Suppressor macrophage (primary cell): ENCODE measurements at places on chromosomes 12 and 14.

DNA sequence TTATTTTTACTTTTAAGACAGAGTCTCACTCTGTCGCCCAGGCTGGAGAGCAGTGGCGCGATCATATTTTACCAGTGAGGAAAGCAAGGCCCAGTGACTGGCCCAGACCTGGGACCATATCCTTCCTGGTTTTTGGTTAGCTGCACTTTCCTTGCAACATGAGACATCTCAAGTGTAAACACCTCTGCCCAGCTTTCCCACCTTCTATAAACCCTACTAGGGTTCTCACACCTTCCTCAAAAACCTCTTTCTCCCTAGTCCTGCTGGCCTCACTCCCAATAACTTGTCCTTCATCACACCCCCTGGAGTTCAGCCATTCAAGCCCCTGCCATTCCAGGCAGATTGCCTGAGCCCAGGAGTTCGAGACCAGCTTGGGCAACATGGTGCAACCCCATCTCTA is 10.3 kb upstream of the PRPH start:
- no peak for DNase-seq

- DNase-seq, result no peak
Observed at GRCh38 chr12:98788396-98788795, 143.3 kb downstream of the APAF1 start.

- peak; percentile 18 for DNase-seq
Observed at GRCh38 chr14:91477388-91477787, 32.7 kb downstream of the PPP4R3A start.

DNA sequence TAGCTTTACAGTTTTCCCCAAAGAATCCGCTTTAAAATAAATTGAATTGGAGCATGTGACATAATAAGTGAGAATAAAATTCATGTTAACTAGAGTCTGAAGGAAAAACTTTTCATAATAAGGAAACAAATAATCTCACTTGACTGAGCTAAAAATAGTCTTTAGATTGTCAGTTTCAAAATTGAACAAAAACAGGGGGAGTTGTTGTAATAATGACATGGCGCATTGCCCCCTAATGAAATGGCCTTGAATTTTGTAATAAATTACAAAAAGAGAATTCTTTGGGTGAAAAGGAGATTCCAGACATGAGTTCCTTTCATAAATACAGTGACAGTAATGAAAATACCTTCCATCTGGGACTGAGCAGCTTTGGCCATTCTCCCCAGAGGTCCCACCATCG is 178.6 kb downstream of the EFCAB11 start:
- no peak for DNase-seq

- DNase-seq, result no peak
Observed at GRCh38 chr12:113161415-113162016, 12.0 kb downstream of the CFAP73 start.

DNA sequence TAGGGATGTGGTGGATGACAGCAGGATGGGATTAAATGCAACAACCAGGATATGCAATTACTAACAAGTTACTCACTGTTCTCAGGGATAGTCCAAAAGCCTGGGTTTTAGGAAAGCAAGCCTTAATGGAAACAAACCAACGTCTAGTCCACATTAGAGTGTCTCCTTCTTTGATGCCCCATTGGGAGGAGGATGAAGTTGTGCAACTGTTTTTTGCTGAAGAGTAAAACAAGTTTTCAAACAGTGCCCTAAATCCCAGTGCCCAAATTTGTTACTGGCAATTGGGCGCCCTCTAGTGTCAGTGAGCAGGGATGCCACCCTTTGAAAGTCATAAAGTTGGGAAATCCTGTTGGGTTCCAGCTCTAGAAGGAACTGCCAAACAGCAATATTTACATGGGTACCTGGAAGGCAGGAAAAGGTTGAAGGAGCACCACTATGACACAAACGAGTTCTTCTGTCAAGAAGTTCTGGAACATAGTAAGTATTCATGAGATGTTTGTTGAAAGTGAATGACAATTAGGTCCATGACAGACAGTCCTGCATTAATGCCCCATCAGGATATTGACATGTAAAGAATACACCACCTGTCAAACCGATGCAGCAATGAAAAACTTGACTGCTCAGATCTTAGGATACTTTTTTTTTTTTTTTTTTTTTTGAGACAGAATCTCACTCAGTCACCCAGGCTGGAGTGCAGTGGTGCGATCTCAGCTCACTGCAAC is 11.1 kb upstream of the DPF3 start:
- DNase-seq, result peak; percentile 82

GRCh38 chr12:113831016-113831415 is 135.1 kb downstream of the RBM19 start:
- no peak for DNase-seq

DNA sequence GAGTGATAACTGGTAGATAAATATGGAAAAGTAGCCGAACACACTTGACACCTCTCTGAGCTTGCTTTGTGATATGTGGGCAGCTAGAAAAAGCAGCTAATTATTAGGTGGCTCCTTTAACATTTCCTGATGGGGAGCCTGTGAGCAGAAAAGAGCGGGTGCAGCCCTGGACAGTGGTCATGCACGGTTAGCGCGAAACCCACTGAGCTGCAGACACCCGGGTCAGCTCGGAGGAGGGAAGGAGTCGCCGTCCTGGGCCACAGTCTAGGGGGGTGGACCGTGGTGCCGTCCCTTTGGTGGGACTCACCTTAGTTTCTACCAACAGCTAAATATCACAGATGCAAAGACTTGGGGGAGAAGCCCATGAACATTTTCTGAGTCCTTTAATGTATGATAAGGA is 6.6 kb downstream of the COA8 start:
- DNase-seq, result no peak

- peak; percentile 23 for DNase-seq
Observed at GRCh38 chr14:99899578-99900178, 106.5 kb downstream of the EML1 start.

DNA sequence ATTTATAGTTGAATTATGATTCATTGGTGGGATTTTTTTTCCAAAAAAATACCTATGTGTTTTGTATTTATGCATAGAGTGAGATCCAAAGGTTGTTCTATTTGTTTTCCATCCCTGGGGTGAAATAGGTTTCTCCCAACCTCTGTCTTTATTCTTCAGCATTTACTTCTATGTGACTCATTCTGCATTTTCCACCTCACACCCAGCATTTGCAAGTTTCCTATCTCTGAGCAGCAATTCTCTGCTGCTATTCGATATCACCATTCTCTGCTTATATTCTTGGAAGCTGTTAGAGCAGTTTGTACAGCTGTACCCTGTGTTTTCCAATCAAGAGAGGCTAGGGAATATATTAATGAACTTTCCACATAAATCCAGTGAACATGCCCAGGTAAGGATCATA is 538.9 kb downstream of the SNAPC1 start:
- DNase-seq, result no peak

GRCh38 chr12:2355604-2356003 is 302.8 kb downstream of the CACNA1C start:
- DNase-seq, result no peak

- no peak for DNase-seq
Observed at GRCh38 chr12:79069009-79069408, 204.4 kb downstream of the SYT1 start.

DNA sequence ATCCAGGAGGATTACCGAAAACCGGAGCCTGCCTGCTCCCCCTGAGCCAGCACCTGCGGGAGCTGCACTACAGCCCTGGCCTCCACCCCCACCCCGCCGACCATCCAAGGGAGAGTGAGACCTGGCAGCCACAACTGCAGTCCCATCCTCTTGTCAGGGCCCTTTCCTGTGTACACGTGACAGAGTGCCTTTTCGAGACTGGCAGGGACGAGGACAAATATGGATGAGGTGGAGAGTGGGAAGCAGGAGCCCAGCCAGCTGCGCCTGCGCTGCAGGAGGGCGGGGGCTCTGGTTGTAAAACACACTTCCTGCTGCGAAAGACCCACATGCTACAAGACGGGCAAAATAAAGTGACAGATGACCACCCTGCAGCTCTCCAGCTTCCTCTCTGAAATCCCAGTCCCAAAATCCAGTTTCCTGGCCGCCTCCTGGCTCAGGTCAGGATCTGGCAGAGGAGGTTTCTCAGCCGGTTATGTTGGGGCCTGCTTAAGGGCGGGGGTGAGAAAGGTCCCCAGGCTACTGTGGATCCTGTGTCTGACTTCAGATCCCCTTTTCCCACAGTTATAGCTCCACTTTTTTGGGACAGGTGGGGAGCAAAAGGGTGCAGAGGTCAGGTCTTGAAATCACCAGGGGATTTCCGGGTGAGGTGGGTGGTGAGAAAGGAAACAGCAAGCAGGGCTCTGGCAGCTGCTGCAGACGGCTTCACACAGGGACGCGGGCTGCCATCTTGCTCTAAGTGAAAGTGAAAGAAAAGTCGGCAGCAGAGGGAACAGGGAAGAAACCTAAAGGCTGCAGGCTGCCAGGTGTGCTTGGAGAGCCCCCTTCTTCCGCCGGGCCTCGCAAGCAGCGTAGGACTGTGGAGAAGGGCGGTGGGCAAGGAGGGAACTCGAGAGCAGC is at the start of gene TAPBPL:
TAPBPL (plus strand) TSS at position 695 of the 897 bp plus-strand sequence. CDS start 207 bp downstream, outside the sequence.
- peak; percentile 89 for DNase-seq

DNA sequence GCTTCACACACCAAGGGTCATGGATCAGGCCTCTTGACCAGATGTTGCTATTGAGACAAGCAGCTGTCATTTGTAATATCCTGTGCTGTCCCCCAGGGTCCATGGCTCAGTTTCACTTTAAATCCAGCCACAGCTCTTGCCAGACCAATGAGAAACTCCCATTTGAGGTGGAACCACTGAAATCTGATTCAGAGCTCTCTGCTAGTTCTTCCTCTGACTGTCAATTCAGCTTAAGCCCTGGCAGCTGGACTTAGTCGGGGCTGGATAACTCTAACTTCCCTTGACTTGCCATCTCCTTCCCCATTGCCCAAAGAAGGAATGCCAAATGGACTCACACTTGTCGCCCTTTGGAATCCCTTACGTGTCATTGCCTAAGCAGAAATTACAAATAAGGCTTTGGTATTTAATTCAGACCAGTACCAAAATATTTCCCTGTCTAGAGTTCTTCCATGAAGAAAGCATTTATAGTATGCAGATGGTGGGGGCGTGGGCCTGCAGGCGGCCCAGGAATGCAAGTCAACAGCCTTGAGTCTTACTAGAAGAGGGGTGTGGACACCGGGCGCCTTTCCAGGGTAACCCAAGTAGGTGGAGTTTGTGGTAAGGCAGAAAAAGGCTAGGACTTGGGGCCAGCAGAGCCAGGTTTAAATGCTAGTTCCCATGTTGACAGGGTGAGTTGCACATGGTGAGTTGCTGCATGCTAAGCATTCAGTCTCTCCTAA is 96.9 kb upstream of the TMPO start:
- peak; percentile 51 for DNase-seq

DNA sequence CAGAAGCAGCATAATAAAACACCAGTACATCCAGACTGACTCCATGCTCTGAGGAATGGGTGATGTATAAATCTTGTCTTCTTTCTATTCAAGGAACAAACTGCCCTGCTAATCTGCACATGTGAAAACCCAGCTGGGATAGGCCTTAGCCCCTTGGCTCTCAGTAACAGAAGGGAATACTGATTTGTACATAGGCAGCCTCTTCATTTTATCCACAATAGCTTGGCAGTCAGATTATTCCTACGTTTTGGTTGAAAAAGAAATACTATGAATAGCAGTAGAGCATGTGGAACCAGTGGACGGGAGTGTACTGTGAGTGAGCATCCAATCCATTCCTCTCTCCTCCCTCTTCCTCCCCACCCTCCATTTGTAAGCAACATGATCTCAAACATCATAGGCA is 113.5 kb upstream of the ARHGAP5 start:
- no peak for DNase-seq

DNA sequence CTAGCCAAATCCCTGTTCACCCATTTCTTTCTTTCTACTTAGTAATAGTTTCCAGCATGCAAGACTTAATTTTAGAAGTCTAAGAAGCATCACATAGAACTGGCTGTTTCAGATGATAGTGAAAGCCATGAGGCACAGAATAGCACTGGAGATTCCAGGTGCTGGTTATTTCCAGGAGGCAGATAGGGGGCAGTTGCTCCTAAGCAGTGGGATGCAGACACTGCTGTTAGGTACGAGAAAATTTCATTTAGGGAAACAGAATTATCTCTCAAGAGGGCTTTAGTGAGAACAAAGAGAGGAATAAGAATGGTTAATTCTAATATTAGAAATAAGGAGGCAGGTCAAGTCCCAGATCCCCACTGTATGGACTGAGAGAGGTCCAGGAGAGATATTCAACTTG is 3.6 kb upstream of the MDGA2 start:
- DNase-seq, result no peak

DNA sequence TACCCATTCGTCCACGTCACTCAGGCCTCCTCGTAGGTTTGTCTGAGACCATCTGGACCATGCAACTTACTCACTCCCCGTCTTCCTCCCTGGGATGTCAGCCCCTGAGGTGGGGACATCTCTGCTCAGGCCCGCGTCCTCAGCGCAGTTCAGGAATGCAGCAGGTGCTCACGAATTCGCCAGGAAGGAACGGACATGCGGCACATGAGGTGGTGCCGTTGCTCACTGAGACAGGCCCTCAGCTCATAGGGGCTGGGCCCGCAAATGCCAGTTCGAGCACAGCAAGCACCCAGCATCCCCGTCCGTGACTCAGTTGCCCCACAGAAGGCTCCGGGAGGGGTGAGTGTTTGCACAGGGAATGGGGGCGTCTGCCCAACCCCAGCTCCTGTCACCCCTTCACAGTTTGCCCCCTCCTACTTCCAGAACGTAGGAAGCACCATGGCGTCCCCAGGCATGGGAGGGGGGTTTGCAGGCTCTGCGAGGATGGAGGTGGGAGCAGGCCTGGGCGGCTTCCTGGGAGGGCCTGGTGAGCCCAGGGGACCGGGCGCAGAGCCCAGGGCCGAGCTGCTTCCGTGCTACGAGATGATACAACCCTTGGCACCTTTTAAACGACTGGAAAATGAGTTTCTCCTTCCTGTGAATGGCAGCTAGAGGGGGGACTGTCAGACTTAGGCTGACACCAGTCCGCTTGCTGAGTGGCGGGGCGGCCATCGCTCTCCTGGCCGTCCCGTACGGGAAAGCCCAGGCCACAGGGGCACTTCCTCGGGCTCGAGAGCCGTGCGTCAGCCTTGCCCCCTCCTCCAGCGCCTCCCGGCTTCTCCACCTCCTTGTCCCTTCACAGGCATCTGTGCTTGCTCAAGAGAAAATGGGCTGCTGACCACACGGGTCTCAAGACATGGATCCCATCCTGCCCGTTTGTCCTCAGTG is 6.9 kb downstream of the GALNT9 start:
- no peak for DNase-seq

- DNase-seq, result no peak
Observed at GRCh38 chr14:27387463-27387862, 789.6 kb upstream of the NOVA1 start.

GRCh38 chr12:29073631-29074239 is 75.3 kb upstream of the FAR2 start:
- DNase-seq, result peak; percentile 60

DNA sequence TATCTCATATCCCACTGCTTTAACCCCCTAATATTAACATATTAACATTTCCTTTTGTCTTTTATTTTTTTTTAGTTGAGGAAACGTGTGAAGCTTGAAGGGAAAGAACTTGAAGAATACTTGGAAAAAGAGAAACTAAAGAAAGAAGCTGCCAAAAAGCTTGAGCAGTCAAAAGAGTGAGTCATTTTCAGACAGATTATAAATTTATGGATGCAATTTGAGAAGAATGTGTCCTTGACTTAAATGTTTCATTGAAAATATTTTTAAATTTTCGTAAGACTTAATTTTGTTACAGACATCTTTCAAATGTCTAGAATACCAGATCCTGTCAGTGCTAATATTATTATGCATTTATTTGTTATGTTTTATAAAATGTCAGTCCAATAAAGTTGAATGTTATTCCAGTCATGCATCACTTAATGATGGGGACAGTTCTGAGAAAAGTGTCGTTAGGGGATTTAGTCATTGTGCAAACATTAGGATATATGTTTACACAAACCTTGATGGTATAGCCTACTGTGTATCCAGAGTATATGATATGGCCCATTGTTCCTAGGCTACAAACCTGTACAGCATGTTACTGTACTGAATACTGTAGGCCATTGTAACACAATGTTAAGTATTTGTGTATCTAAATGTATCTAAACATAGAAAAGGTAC is 32.6 kb downstream of the CPSF2 start:
- no peak for DNase-seq
